Stimulated activated CD8-positive, alpha-beta memory T cell treated with anti-CD3 and anti-CD28 coated beads, Interleukin-4, amount 100 ng/mL, for 4 hours (primary cell): ENCODE measurements at places on chromosomes 3 and 15.

DNA sequence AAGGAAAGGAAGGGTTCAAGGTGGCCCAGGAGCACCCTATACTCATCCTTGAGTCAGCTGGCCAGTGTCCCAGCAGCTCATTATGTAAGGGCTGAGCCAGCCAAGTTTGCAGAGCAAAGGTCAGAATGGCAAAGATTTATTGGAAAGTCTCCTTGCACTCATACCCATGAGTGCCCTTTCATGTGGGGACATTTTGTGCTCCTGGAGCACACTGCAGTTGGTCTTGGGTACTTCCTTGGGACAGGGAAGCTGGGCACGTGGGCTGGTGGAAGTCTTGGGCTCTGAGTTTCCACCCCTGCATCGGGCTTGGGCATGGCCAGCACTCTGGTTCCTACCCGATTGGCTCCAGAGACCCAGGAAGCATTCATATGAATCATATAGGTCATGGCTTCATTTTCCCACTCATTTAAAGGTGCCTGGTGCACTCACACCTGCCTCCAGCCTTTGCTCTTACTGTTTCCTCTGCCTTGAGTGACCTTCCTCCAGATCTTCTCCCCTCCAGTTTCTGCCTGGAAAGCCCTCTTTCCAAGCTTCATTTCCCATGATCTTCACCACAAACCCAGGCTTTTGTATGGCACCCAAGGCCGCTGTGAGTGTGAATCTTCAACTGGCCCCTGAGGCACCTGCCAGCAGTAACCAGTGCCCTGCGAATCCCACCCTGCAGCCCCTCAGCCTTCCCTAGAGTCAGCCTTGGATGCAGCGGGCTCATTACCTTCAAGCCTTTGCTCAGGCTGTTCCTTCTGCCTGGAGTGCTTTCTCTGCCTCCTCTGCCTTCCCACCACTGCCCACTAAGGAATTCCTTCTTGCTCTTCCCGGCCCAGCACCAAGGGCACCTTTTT lies 10.5 kb upstream of the PRKCD start:
- no peak for DNase-seq

DNA sequence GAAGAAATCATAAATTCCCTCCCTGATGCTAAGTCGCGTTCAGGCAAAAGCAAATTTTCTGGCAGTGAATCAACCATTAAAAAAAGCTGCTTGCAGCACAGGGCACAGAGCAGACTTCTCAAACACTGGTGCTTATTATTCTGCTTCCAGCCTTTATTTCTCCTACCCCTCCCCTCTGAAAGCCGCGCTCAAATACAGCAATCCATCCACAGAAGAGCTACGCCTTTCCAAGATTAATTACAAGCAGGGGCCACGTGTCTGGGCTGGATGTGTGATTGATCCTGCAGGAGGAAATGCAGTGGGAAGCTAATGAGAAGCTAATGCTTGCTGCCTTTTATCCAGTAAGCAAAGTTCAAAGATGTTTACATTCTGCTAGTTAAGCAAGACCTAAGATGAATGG lies 134.9 kb upstream of the TOPAZ1 start:
- DNase-seq, result no peak

DNA sequence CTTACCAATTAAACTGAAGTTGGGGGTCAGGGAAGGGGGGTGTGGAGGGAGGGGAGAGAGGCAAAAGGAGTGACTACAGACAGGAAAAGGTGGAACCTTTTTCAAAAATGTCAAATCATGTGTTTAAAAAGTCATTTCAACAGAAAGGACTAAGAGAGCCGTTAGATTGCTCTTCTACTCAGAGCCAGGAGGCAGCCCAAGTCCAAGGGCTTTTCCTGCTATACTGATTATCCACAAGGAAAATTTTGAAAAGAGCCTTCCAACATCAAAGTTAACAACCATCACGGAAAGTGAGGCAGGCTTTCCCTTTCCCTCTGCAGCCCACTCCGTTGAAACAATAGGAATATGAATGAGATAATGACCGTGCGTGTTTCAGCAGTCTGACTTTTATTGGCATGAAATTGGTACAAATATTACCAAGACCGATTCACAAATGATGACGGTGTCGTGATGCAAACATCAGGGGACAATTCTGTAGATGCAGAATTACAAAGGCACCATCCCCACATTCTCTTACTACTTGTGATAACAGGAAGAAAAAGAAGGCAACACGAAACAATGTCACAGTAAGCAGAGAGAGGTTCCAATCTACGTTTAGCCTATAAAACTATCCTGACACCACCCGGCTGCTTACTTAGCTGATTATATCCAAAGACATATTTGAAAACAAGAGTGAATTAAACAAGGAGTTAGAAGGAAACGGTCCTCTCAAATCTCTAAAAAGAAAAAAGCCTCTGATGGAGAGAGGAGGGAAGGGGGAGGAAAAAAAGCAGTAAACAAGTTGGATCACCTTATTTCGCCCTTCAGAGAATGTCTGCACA lies 453.7 kb downstream of the FOXP1 start:
- DNase-seq, result no peak

GRCh38 chr3:185658943-185659342 lies 72.8 kb downstream of the SENP2 start:
- no peak for DNase-seq

DNA sequence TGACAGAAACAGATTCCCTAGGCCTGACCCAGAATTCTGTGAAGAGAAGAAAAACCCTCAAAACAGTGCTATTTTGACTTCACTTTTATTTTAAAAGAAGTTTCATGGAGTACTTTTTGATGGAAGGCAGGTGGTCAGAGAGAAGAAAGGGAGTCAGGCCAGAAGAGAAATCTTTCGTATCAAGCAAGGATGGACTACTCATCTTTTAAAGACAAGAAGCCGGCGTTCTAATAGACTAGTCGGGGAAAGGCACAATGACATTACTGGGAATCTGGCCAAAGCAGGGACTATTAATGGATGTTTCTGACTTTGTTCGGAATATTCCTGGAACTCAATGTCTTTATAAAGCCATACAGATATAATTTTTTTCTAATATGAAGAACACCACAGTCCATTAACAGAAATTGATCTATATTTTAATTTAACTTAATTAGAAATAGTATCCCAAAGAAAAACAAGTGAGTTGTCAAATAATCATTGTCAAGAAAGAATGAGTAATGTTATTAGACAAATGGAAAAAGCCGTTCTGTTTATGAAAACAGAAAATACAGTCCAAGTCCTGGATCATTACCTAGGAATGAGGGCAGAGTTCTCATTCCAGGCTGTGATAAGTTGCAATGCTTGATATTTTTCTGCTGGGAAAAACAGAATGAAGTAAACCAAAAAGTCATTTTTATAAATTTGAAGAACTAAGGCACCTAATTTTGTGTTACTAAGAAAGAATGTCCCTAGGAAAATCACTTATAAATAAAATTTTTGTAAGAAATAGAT lies 23.7 kb upstream of the PCOLCE2 start:
- DNase-seq, result no peak

- DNase-seq, result no peak
Observed at GRCh38 chr3:27449530-27450150, 34.5 kb downstream of the SLC4A7 start.

DNA sequence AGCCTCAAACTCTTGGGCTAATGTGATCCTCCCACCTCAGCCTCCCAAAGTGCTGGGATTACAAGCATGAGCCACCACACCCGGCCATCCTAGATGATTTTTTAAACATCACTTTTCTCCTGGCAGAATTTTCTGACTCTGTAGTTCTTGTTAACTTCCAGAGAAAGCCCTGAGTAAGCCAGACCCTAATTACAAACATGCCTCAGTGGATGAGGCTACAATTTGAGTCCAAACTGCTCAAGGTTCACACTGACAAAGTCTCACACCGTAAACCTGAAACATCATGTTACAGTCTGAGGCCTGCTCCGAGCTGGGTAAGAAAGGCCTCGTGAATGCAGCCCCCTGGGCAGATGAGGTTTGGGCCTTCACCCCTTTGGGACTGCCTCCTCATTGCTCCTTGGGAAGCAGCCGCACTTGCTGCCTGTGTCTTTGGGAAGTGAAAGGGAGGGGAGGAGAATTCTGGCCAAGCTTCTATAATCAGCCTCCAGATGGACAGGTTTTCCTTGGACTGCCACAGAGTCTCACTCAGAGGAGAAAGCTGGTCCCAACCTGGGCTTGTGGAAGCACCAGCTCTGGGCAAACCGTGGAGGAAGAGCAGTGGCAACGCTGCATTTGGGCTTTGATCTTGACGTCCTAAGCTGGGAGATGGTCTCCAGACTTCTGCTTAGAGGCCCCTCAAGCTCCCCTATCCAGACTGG lies 46.0 kb downstream of the CA12 start:
- no peak for DNase-seq

GRCh38 chr3:104132566-104133403 lies 1233.9 kb upstream of the ALCAM start:
- DNase-seq, result no peak

GRCh38 chr15:92473756-92474155 lies 80.1 kb downstream of the ST8SIA2 start:
- no peak for DNase-seq
